Right renal pelvis (tissue), 4 donors: ENCODE measurements at places on chromosomes 3 and 15.

DNA sequence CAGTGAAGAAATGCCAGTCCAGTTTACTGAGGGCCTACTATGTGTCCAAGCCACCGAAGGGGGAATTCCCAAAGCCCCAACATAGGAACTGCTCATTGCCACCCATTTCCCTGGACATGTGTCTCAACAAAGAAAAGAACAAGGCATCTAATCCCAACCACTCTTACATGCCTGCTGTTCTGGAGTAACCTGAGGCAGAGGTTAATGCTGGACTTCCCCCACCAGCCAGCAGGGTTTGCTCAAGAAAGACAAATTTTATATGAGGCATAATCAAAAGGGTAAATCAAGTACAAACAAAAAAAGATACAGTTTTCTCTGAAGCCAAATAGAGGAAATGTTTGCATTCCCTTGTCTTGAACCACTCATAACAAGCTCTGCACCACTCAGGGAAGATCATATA lies 4.1 kb downstream of the ADCY5 start:
- no peak for DNase-seq

DNA sequence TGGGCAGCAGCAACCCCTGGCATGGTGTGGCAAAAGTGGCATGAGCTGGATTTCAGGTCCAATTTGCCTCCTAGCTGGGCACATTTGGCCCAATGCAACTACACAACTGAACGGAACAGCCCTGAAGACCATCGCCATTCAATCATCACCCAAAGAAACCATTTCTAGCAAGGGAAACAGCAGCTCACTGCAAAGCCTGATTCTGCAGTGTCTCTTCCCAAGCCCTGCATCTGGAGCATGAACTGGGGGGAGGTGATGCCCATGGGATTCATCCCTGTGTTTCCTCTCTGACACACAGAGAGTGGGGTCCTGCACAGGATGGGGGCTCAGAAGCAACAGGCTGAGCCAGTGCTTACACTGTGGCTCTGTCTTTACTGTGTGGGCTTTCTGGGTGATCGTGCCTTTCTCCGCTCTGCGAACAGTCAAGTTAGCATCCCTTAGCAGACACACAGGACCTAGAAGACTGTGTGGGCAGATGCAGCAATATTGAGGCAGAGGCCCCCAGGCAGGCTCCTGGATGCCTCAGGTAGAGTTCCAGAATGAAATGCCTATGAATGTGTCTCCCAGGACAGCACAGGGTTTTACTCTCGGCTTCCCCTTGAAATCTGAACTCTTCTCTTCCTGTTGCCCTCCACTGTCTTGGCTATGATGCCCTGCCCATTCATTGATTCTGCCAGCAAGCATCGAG lies 91.1 kb upstream of the ALDH1A3 start:
- DNase-seq, result no peak

DNA sequence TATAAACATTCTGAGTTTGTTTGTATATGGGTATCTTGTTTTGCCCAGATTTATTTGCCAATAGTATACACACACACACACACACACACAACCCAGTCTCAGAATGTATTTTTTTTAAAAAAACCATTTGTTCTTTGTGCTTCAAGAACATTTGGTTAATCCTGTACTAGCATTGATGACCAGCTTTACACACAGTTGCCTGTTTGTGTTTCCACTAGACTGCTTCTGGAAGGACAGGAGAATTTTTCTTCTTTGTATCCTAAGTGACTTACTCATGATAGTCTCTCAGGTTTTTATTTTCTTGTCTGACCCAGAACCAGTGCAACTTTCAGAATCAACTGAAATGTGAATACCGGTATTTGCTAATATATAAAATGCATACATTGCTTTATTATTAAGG lies 40.5 kb downstream of the U2SURP start:
- no peak for DNase-seq

DNA sequence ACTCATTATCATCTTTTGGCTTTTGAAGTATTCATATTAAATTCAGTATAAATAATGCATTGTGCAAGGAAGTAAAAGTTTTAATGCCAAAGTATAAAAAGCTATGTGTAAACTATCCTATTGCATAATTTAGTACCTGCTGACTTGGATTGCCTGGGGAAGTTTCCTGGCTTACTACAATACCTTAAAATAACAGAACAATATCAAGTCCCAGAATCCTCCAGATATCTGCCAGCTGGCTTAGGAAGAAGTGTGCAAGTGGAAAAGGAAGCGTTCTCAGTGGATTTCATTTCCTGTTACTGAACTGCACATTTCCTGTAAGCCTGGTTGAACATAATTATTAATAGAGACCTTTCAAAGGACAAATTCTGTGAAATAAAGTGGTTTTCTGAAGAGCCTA lies 236.7 kb downstream of the ADAMTSL3 start:
- DNase-seq, result no peak

GRCh38 chr15:74977599-74977998 lies 17.8 kb upstream of the SCAMP5 start:
- DNase-seq, result no peak

GRCh38 chr3:71579935-71580406 lies 3.6 kb downstream of the FOXP1 start:
- no peak for DNase-seq

GRCh38 chr15:64070965-64071851 lies 22.4 kb downstream of the CIAO2A start:
- no peak for DNase-seq

DNA sequence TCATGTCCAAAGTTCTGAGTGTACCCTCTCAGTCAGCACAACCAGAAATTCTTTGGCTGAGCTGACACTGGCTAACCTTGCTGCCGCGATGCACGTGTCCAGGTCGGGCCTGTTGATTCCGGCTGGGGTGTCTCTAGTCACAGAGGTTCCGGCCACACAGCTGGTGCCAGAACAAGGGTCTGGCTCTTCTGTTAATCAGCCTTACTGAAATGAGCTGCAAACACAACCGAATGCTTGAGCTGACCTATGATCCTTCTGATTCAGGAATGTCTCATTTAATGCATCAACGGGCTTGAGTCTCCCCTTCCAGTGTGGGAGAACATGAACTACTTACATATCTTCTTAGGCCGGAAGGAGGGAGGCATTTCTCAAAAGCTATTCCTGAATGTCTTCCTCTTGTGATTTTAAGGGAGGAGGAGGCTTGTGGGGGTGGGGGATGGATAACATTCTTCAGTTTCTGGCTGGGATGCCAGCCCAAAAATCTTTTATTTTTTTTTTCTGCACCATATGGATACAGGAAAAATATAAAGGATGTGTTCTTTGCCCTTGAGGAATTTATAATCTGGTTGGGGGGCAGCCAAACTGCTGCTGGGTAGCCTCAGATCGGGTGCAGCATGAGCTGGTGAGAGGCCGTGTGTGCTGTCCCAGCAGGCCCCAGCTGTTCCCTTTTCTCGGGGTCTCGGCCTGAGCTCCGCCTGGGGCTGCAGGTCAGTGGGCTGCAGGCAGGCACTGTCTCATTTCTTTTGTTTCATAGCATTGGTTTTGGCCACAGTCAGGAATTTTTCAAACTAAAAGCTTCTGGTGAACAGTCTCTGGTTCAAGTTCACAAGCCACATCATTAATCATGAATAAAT lies 319.1 kb upstream of the TBL1XR1 start:
- peak; percentile 86 for DNase-seq

GRCh38 chr3:27391796-27392195 lies 22.6 kb upstream of the NEK10 start:
- DNase-seq, result no peak

- no peak for DNase-seq
Observed at GRCh38 chr3:115562636-115563267, 60.6 kb upstream of the GAP43 start.

GRCh38 chr3:120284747-120285507 lies at the start of gene GPR156:
TSS of gene GPR156 (minus strand) at chr3:120285222. CDS start at chr3:120244098, 41,124 bp downstream.
- DNase-seq, result no peak
